ENCODE measurements at places on chromosomes 3 and 15. TPM values are rescaled to one million over a fixed set of nuclear protein-coding genes. Genes with fewer than 3 reads are reported as not detected.
A peak's percentile ranks its signal among the peaks of the same experiment; 100 is the strongest.

Gene C3orf52
- polyA plus RNA-seq, result 12.9 TPM

DNA sequence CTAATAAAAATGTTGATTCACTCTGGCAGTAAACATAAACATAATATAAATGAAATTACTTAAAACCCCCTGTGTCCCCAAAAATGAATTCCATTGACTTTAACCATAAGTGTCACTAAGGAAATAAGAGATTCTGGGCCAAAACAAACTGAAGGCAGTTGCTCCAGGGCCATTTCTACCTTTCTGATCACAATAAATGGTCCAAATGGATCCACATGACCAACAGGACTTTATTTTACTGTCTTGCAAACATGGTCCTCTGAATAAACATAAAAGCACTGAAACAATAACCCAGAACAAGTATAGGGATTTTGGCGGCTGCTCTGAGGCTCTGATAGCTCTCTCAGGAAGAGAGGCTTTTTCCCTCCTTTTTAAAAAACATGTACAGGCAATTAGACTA lies 77.3 kb downstream of the ETFA start:
- H3K36me3 ChIP-seq, result peaks cover 6% of the 10 kb centered on the region
- H3K4me1 ChIP-seq, result peaks cover 5% of the 10 kb centered on the region
- H3K27me3 ChIP-seq, result no peaks in the 10 kb centered on the region
- DNase-seq, result no peak
- H3K4me3 ChIP-seq, result no peak overlapping the region

- H3K4me1 ChIP-seq, result peaks cover 4% of the 10 kb centered on the region
- H3K27ac ChIP-seq, result no peak overlapping the region
- no peak overlapping the region for H3K4me3 ChIP-seq
- no peaks in the 10 kb centered on the region for H3K27me3 ChIP-seq
Measured at GRCh38 chr3:186996356-186996755, 66.0 kb downstream of the ST6GAL1 start.

GRCh38 chr3:123150449-123151215 lies 51.1 kb upstream of the SEC22A start:
- H3K4me1 ChIP-seq, result no peaks in the 10 kb centered on the region
- H3K36me3 ChIP-seq, result peaks cover 58% of the 10 kb centered on the region
- no peak for DNase-seq
- no peaks in the 10 kb centered on the region for H3K27me3 ChIP-seq
- H3K4me3 ChIP-seq, result no peak overlapping the region

DNA sequence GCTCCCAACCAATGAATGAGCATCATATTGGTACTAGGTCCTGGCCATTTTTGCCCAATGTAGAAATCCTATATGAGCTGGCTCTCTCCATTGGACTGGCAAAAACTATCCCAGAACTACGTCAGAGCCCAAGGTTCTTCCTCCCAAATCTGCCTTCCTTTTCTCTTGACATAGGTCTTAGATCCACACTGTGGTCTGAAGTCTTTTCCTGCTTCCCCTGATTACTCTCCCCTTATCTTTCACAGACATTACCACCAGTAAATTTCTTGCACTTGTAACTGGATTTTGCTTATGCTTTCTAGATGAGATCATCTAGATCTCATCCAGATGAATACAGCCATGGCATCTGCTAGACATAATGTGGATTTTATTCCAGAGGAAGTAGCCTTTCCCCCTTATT lies 141.2 kb upstream of the GADL1 start:
- no peaks in the 10 kb centered on the region for H3K27me3 ChIP-seq
- H3K36me3 ChIP-seq, result no peaks in the 10 kb centered on the region
- DNase-seq, result no peak
- no peak overlapping the region for H3K4me3 ChIP-seq
- peaks cover 11% of the 10 kb centered on the region for H3K4me1 ChIP-seq

- H3K4me1 ChIP-seq, result peaks cover 17% of the 10 kb centered on the region
- no peak for DNase-seq
- H3K36me3 ChIP-seq, result no peaks in the 10 kb centered on the region
- H3K4me3 ChIP-seq, result peak overlapping the region; percentile 79
Measured at GRCh38 chr15:83208367-83208661, 691 bp upstream of the HDGFL3 start.

- no peak overlapping the region for H3K4me3 ChIP-seq
- H3K4me1 ChIP-seq, result no peaks in the 10 kb centered on the region
- no peak for DNase-seq
- no peak overlapping the region for H3K27ac ChIP-seq
Measured at GRCh38 chr3:53865732-53866499, 16.0 kb downstream of the ACTR8 start.

DNA sequence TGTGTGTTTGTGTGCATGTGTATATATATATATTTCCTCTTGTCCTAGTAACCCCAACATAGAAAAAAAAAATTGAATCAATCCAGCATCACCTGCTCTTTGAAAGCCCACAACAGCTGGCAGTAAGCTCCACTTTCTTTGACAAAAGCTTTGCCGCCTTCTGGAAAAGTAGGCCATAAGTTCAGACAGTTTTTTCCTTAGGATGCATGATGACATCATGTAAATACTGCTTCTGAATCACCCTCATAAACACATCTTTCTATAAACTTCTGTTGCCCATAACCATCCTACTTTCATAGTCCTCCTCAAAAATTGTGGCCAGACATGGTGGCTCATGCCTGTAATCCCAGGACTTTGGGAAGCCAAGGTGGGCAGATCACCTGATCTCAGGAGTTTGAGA lies 67.4 kb downstream of the CSNK1G1 start:
- no peaks in the 10 kb centered on the region for H3K27me3 ChIP-seq
- H3K36me3 ChIP-seq, result peaks cover 3% of the 10 kb centered on the region
- H3K4me3 ChIP-seq, result no peak overlapping the region
- no peak overlapping the region for H3K27ac ChIP-seq
- no peaks in the 10 kb centered on the region for H3K4me1 ChIP-seq
- DNase-seq, result no peak

- no peaks in the 10 kb centered on the region for H3K4me1 ChIP-seq
- DNase-seq, result no peak
- H3K27me3 ChIP-seq, result peaks cover 33% of the 10 kb centered on the region
- H3K27ac ChIP-seq, result no peak overlapping the region
- no peak overlapping the region for H3K4me3 ChIP-seq
Measured at GRCh38 chr15:34753236-34753894, 1.4 kb downstream of the GJD2 start.

GRCh38 chr15:63000706-63001105 lies 41.8 kb upstream of the TPM1 start:
- H3K4me3 ChIP-seq, result no peak overlapping the region
- no peaks in the 10 kb centered on the region for H3K36me3 ChIP-seq
- no peaks in the 10 kb centered on the region for H3K27me3 ChIP-seq
- no peak overlapping the region for H3K27ac ChIP-seq
- peaks cover 15% of the 10 kb centered on the region for H3K4me1 ChIP-seq
- no peak for DNase-seq

GRCh38 chr3:28242519-28242918 lies 1.1 kb downstream of the CMC1 start:
- H3K36me3 ChIP-seq, result no peaks in the 10 kb centered on the region
- peak overlapping the region; percentile 84 for H3K4me3 ChIP-seq
- no peak for DNase-seq

GRCh38 chr3:11829416-11829815 lies 17.3 kb downstream of the TAMM41 start:
- H3K36me3 ChIP-seq, result peaks cover 22% of the 10 kb centered on the region
- no peak overlapping the region for H3K27ac ChIP-seq
- DNase-seq, result no peak
- no peak overlapping the region for H3K4me3 ChIP-seq
- H3K4me1 ChIP-seq, result no peaks in the 10 kb centered on the region

DNA sequence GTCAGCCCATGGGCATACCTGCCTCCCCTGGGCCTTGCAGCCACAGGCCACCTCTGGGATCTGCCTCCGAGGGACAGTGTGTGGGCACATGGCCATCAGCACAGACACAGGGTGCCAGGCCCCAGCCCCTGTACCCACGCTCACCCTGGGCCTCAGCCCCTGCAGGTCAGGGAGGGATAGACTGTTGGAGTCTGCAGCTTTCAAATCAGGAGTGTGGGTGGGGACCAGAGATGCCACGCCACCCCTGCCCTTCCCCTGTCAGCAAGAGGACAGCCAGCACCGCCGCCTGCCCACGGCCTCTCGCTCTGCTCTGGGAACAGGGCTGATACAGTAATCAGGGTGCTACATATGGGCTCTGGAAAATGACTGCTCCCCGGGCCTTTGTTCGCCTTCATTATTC lies 72.7 kb downstream of the DNAJB8 start:
- no peak for DNase-seq
- H3K4me1 ChIP-seq, result no peaks in the 10 kb centered on the region
- H3K36me3 ChIP-seq, result no peaks in the 10 kb centered on the region
- H3K27ac ChIP-seq, result no peak overlapping the region
- no peaks in the 10 kb centered on the region for H3K27me3 ChIP-seq
- no peak overlapping the region for H3K4me3 ChIP-seq

- peaks cover 8% of the 10 kb centered on the region for H3K4me1 ChIP-seq
- no peak overlapping the region for H3K27ac ChIP-seq
- no peaks in the 10 kb centered on the region for H3K27me3 ChIP-seq
- H3K4me3 ChIP-seq, result no peak overlapping the region
Measured at GRCh38 chr15:81491414-81492096, 117.5 kb upstream of the TMC3 start.

Gene TM6SF1
- 0.05 TPM for polyA plus RNA-seq

- H3K4me3 ChIP-seq, result no peak overlapping the region
- no peaks in the 10 kb centered on the region for H3K27me3 ChIP-seq
- no peak overlapping the region for H3K27ac ChIP-seq
- peaks cover 2% of the 10 kb centered on the region for H3K4me1 ChIP-seq
- no peak for DNase-seq
- no peaks in the 10 kb centered on the region for H3K36me3 ChIP-seq
Measured at GRCh38 chr3:66480666-66481065, 20.2 kb downstream of the LRIG1 start.

GRCh38 chr3:100252001-100252400 lies 8.8 kb upstream of the TBC1D23 start:
- H3K36me3 ChIP-seq, result no peaks in the 10 kb centered on the region
- no peak overlapping the region for H3K27ac ChIP-seq
- no peaks in the 10 kb centered on the region for H3K4me1 ChIP-seq
- DNase-seq, result no peak
- H3K27me3 ChIP-seq, result no peaks in the 10 kb centered on the region

DNA sequence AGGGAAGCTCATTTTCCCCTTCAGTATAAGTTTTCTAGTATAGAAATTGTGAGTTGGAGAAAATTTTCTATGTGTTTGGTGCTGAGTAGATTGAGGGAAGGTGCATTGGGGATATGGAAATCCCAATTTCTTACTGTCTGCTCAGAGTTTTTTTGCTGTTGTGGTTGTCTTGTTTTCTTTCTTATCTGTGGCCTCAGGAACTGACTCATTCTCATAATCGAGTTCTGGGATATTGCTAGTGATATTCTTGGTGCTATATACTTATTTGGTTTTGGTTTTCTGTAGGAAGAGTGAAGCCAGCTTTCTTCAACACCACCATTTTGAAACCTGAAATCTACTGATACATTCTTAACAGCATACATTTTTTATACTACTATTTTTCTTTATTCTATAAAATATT lies 869.2 kb downstream of the DIPK2A start:
- H3K27me3 ChIP-seq, result no peaks in the 10 kb centered on the region
- no peak for DNase-seq
- no peaks in the 10 kb centered on the region for H3K4me1 ChIP-seq
- no peak overlapping the region for H3K4me3 ChIP-seq
- no peaks in the 10 kb centered on the region for H3K36me3 ChIP-seq

Gene ISL2
- not detected for polyA plus RNA-seq

Gene CACNA1D
- not detected for polyA plus RNA-seq

DNA sequence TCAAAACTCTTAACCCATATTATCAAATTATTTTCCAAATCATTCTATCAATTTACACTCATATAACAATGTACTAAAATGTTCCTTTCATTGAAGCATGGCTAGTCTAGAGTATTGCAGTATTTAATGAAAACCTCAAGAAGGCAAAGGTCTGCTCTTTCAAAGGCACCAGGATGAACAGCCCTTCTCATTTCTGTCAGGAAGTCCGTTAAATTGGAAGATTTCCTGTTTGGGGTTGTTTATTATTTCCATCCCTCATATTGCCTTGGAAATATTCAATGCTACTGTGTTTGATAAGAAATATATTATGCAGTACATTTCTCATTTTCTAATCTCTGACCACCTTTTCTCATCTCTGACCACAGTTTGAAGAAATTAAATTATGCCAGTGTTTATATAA lies 25.1 kb downstream of the ACKR4 start:
- H3K27ac ChIP-seq, result no peak overlapping the region
- no peak overlapping the region for H3K4me3 ChIP-seq
- H3K4me1 ChIP-seq, result peaks cover 13% of the 10 kb centered on the region

DNA sequence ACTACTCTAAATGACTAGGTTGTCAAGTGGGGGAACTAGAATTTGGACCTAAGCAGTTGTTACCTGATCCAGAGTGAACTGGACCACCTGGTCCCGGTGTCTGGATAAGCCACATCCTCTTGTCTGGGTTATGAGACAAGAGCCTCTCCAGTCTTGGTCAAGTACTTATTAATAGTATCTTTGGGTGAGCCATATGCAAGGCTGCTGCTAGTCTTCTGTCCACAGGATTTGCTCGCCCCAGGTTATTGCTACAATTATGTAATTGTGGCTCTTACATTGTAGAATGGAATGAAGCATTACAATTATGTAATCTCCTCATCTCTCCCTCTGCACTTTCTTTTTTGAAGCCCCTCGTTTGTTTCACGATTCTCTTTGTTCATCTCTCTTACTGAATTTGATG lies 24.0 kb upstream of the AGBL1 start:
- DNase-seq, result no peak
- no peaks in the 10 kb centered on the region for H3K4me1 ChIP-seq
- H3K36me3 ChIP-seq, result no peaks in the 10 kb centered on the region
- no peaks in the 10 kb centered on the region for H3K27me3 ChIP-seq
- H3K4me3 ChIP-seq, result no peak overlapping the region

- H3K36me3 ChIP-seq, result no peaks in the 10 kb centered on the region
- H3K27ac ChIP-seq, result no peak overlapping the region
- DNase-seq, result no peak
- H3K27me3 ChIP-seq, result peaks cover 4% of the 10 kb centered on the region
- H3K4me1 ChIP-seq, result no peaks in the 10 kb centered on the region
Measured at GRCh38 chr3:124632566-124633140, 97.6 kb upstream of the UMPS start.

Gene TGM5
- polyA plus RNA-seq, result 0.23 TPM

Gene EAF1
- polyA plus RNA-seq, result 13.6 TPM

GRCh38 chr3:49841126-49841696 lies 15.2 kb downstream of the TRAIP start:
- no peak for DNase-seq
- H3K36me3 ChIP-seq, result no peaks in the 10 kb centered on the region
- H3K27ac ChIP-seq, result no peak overlapping the region
- H3K27me3 ChIP-seq, result no peaks in the 10 kb centered on the region
- H3K4me3 ChIP-seq, result no peak overlapping the region

DNA sequence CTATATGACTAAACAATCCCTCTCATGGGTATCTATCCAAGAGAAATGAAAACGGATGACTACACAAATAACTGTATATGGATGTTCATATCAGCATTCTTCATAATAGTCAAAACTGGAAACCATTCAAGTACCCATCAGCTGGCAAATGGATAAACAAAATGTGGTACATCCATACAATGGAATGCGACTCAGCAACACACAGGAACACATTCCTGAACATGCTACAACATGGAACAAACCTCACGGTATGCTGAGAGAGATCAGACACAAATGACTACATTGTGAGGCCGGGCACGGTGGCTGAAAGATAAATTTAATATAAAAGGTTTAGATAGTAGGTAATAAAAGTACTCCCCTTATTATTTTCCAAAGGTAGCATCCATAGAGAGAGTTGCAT lies 42.6 kb downstream of the CCR4 start:
- H3K27me3 ChIP-seq, result no peaks in the 10 kb centered on the region
- no peak overlapping the region for H3K4me3 ChIP-seq
- H3K36me3 ChIP-seq, result peaks cover 3% of the 10 kb centered on the region
- H3K4me1 ChIP-seq, result peaks cover 27% of the 10 kb centered on the region

Measured in keratinocyte (primary cell).